ENCODE measurements at places on chromosomes 1 and 21.

- no peak for DNase-seq
These were observed 671 bp upstream of the PYGO2 start for GRCh38 chr1:154962156-154962749.

DNA sequence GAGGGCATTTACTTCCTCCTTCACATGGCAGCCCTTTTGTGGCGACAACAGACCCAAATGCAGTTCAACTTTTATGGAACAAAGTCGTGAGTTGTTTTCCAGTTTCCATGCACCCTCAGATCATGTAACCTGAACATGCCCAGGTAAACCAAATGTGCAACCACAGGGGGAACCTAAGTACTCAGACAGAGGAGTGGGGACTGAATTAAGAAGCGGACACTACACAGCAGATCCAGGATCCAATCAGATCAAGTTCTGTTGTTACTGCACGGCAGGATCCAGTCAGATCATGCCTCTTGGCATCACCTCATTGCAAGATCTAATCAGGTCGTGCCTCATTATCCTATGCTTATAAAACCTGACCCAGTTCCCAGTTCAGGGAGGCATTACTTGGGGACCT lies 115.7 kb downstream of the MATN1 start:
- no peak for DNase-seq

DNA sequence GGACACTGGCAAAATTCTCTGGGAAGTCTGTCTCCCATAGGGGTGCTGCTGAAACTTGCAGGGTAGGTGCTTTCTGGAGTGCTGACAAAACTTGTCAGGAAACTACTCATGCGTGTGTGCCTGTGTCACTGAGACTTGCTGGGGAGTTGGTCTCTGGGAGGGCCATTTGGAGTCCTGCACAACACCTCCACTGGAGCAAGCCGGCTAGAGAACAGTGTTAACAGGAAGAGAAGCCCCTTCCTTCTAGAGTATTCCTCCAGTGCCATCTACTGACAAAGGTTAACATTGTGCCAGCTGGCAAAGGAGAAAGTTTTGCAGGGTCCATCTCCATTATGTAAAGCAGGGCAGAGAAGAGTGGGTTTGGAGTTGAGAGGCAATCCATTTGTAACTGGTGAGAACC lies 30.0 kb downstream of the ZMYM4 start:
- DNase-seq: peak; percentile 27

- no peak for DNase-seq
These were observed 21.3 kb downstream of the RAB3B start for GRCh38 chr1:51969038-51969705.

- DNase-seq: no peak
These were observed 195.2 kb upstream of the RAB4A start for GRCh38 chr1:229075716-229076115.

DNA sequence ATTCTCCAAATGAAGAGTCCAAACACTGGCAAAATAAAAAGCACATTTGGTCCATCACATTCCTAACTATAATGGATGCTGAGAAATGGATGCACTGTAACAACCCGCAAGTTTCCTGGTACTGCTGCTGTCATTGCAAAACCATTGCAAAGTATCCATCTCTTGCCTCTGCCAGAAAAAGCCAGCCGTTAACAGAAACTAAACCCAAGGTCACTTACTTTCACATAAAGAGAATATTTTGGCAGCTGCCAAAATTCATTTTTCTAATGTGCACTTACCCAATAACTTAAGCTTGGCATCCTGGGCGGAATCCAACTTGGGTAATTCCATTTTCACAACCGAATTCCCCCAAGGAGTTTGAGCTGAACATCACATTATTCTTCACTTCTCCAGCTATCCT lies 77.0 kb upstream of the LRRC8D start:
- no peak for DNase-seq

DNA sequence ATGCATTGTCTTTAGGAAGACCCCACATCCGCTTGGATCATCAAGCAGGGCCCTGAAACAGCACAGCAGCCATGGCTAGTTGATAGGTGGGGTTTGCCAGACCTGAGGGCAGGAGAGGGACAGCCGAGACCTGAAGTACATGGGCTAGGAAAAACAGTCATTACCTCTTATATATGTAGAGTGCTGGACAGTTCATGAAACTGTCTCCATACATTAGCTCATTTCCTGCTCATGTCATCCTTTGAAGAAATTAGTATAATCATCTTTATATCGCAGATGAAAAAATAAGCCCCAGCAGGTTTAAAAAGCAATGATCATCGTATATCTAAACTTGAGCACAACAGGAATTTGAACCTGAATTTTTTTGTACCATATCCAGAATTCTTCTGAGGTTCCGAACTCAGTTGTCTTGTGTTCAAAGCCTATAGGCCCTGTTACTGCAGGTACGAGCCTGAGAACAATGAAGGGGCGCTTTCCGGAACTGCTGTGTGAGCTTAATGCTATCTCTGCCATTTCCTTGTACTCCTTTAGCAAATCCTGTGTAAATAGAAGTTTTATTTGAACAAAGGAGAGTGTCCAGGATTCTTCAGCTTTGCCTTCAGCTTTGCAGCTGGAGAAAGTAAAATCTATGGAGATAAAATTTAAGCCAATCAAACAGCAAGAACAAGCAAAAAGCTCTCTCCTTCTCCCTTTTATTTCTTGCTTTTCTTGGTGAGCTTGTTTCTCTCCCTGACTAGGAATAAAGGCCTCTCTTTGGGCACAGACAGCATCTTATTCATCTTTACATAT lies 32.4 kb upstream of the DUSP10 start:
- no peak for DNase-seq

- no peak for DNase-seq
These were observed 37.7 kb downstream of the PIK3C2B start for GRCh38 chr1:204456826-204457442.

GRCh38 chr1:74395571-74395970 lies 116.8 kb downstream of the LRRC53 start:
- DNase-seq: no peak

DNA sequence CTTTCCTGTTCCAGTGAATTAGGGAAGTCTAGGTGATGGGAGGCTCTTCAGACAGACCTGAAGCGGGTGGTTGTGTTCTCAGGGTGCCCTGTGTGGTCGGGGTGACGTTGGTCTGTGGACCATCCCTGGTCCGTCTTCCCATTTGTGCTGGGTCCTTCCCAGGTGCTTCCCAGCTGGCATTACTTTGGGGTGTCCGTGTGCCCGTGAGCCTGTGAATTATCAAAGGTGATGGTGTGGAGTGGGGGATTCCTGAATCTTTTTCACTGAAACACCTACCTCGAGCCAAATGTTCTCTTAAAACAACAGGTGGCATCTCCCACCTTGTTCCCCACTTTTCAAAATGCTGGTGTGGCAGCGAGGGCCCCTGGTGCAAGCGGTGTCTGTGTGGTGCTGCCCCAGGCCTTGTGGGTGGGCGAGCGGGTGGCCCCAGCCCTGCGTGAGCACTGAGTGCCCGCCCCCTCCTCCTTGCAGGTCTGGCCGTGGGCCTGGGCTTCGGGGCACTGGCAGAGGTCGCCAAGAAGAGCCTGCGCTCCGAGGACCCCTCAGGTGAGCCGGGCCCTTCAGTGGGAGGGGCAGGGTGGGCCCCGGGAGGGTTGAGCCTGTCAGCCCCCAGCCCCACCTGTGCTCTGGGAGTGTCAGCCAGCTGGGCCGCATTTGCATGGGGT lies 37.0 kb downstream of the COQ8A start:
- no peak for DNase-seq

- DNase-seq: no peak
These were observed 763.3 kb upstream of the BRINP3 start for GRCh38 chr1:191240925-191241324.

DNA sequence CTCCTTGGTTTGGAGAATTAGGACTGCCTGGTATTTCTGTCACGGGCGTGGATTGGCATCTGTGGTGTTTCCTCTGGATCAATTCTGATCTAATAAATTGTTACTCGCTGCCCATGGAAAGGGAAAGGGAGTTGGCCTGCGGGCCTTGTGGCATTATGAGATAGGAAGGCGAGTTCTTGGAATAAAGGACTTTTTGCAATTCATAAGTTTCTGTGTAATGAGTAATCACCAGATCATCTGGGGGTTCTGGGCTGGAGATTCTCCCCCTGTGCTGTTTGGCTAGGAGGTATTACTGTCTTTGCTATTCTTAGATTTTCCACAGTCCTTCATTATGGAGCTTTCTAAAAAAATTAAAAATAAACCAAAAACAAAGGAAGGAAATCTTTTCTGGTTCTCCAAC lies 315.9 kb downstream of the CAMTA1 start:
- DNase-seq: no peak

GRCh38 chr1:234716908-234717375 lies 107.0 kb upstream of the IRF2BP2 start:
- no peak for DNase-seq

DNA sequence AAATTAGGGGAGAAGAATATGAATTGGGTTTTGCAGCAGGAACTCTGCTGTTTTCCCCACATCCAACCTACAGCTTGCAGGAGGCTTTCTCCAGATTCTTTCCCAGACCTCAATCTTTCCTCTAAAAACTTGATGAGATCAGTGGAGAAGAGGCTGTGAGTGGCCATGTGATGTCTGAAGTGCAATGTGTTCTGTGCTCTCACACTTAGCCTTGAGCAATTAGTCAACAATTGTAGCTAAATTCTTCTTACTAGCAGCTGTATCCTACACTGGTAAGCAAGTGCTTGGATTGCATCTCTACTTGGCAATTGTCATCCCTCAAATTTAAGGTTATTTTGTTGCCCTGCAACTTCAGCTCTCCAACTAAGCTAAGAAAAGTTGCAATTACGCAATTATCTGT lies 807.3 kb upstream of the RGS18 start:
- no peak for DNase-seq

GRCh38 chr1:84492726-84493125 lies 13.5 kb upstream of the SPATA1 start:
- no peak for DNase-seq

DNA sequence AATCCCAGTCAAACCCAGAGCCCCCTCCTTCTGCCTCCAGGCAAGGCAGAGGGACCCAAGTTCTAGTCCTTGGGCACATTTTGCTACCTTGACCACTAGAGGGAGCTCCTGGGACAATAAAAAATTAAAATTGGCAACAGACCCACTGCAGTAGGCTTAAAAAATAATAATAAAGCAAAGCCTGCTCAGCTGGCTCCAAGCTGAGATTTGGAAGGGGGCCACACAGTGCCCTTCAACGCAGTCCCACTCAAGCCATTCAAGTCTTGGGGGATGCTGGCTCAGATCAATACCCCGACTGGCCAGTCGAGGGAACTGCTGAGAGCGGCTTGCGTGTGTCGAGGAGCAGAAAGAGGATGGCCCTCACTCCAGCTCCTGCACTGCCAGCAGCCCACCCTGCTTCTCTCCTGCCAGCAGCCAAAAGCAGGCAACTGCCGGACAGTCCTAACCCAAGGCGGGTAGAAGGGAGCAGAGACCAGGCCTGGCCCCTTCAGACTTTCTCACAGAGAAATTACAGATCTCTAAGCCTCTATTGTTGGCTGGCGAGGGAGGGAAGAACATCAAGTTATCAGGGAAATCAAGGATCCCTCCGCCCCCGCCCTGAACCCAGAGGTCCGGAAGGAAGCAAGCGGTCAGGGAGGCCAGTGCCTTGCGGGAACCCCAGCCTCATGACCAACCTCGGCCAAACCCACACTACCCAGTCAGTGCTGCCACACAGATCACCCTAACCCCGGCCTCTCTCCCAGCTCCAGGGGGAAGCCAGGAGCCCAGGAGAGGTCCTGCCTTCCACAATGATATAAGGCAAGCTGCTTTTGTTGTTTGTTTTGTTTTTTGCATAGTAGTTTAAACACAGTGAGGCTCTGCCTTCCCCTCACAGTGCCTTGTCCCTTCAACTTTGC lies 4.9 kb upstream of the ALDH4A1 start:
- DNase-seq: peak; percentile 53

GRCh38 chr1:161044535-161044907 lies 1.3 kb downstream of the USF1 start:
- peak; percentile 49 for DNase-seq

DNA sequence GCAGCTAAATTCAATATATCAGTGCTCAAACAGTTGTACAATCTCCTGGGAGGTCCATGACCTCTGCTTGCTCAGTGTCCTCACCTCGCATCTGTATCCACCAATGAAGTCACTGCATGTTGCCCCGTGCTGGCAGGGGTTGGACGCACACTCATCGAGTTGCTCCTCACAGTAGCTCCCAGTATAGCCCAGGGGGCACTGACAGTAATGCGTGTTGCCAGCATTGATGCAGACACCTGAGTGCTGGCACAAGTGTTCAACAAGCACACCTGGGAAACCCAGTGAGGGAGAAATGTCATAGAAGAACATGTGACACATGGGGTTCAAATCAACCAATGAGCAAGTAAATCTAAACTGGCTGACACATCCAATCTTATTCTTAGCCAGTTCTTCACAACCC lies 40.9 kb upstream of the ADAM30 start:
- DNase-seq: no peak

- DNase-seq: no peak
These were observed 109.0 kb upstream of the KCTD3 start for GRCh38 chr1:215458104-215458503.

DNA sequence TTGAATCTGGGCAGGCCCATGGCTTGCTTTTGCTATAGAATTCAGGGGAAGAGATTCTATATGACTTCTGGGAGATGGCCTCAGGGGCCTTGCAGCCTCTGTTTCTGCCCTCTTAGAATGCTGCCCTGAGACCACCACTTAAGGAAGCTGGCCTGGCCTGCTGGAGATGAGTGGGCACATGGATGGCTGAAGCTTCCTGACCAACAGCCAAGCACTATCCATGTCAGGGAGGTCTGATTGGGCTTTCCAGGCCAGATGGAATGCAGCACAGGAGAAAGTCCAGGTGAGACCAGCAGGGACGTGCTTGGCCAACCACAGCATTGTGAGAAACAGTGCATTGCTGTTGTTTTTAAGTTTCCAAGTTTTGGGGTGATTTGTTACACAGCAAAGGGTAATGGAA lies 308.1 kb downstream of the PTPRU start:
- no peak for DNase-seq

DNA sequence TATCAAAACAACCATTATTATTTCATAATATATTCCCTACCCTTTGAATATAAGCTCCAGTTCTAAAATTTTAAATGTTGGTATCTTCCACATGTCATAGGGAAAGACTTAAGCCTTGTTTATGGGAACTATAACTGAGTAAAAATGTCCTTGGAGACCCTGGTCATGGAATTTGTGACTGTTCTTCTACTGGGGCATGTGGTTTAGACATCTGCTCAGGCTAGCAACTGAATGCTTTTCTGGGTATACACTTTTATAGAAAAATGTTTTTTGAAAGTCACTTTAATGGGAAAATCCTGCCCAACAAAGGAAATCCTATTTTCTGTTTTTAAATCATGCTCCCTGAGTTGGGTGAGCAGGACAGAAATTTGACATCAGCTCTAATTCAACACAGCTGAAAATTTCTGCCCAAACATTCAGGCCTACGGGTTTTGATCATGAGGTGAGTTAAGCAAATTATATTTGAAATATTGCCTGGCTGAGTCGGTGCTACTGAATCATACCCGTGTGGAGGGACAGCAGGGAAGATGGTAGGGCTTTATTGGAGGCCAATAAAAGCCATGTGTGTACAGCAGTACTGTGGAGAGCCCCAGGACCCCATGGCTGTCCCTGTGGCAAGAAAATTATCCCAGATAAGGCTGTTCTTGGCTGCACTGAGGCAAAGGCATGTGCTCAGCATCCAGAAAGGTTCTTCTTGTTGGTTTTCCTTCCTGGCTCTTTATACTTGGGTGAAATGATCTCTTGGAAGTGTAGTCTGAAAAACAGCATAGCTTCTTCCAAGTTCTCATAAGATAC lies 391.8 kb downstream of the DISC1 start:
- no peak for DNase-seq

- no peak for DNase-seq
These were observed 283.8 kb downstream of the MRPL39 start for GRCh38 chr21:25323356-25323949.

- DNase-seq: no peak
These were observed 98.6 kb upstream of the SPATA6 start for GRCh38 chr1:48570568-48570967.
